ENCODE measurements at places on chromosomes 2 and 18.

DNA sequence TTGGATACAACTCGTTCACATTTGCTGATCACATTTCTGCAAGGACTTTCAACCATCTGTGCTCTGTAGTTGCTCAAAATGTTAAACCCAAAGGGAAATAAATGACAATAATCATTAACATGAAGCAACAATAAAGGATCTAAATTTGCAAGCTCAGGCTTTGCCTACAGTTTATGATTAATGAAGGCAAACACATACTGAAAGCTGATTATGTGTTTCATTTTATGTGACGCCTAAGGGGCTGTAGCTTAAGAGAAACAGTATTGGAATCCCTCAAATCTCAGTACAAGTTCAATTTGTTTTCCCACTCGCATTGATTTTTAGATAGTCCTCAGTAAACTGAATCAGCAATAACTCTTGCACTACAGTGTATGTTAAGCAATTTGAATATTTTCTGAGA, 160.3 kb upstream of the FSIP2 start:
- no peaks in the 10 kb centered on the region for H3K36me3 ChIP-seq
- no peak overlapping the region for H3K27ac ChIP-seq
- no peaks in the 10 kb centered on the region for H3K4me1 ChIP-seq

DNA sequence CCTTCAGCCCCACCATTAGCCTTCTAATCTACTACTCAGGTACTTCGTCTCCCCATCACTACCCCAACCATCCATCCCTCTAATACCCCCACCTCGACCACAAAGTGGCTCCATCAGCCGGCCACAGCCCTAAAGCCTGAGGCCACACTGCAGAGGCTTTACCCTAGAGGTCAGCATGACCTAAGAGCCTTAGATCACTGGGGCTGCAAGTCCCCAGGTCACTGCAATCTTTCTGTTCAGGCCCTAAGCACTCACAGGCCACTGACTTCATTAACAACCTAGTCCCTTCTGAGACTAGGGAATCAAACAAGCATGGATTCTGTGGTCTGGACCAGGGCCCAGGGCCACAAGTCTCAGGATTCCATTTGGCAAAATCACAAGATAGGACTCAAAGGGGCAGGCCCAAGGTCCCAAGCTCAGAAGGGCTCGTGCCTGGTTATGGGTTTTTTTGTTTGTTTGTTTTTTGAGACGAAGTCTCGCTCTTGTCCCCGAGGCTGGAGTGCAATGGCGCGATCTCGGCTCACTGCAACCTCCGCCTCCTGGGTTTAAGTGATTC, 37.0 kb upstream of the PKDCC start:
- DNase-seq = no peak
- H3K4me1 ChIP-seq = peaks cover 39% of the 10 kb centered on the region
- no peaks in the 10 kb centered on the region for H3K36me3 ChIP-seq
- H3K27me3 ChIP-seq = peaks cover 26% of the 10 kb centered on the region

DNA sequence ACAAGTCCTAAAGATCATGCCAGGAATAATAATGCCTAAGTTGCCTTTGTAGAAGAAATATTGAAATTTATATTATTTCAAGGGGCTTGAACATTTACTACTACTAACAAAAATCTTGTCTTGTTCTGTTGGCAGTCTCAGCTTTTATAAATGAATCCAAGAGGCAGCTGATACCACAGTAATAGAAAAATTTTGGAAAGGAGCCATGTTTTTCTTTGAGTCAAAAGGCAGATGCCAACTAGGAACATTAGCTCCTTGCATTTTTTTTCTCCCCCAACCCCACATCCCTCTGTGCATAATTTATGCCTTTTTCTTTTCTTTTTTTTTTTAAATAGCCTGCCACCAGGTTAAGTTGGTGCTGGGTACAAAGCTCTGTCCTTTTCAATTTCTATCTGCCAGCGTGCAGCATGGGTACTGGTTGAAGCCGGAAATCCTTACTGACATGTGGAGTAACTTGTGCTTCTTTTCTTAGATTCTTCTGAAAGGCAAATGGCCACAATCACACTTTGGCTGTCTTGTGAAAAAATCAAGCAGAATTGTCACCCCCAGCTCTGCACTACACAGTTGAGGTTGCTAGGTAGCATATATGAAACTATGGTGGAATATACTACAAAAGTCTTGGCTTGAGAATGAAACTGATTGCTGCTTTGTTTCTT, 98.8 kb downstream of the RHBDD1 start:
- no peak overlapping the region for H3K4me3 ChIP-seq
- peaks cover 11% of the 10 kb centered on the region for H3K4me1 ChIP-seq
- H3K27me3 ChIP-seq = no peaks in the 10 kb centered on the region
- DNase-seq = no peak

DNA sequence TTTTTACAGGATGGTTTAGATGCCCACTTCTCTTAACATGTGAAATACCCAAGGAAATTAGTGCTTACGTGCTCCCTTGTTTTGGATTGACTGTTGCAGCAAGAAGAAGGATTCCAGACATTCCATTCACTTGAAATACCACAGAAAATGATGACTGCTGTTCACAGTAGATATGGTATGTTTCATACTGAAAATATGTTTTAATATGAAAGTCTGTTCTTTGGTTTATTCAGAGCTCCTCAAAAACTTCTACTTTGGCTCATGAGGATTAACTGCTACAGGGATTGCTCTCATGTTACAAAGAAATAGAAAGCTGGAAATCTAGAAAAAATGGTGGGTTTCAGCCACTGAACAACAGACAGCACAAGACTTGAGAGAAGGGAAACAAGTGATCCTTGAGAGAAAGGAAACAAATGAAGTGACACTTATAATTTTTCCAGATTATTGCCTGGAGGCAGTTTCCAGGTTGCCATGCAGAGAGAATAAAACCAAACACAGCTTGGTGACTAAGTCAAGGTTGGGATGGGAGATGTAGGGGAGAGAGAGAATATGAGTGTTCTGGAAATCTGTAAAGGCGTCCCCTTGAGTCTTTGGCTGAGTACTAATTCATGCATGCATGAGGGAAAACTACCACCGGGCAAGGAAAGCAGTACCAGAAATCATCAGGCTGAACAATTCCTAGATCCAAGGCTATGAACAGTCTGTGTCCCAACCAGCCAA, 348.1 kb downstream of the CLIP4 start:
- H3K27ac ChIP-seq = no peak overlapping the region
- H3K27me3 ChIP-seq = peaks cover 44% of the 10 kb centered on the region
- no peak overlapping the region for H3K4me3 ChIP-seq
- no peaks in the 10 kb centered on the region for H3K4me1 ChIP-seq
- no peaks in the 10 kb centered on the region for H3K36me3 ChIP-seq
- no peak for DNase-seq

DNA sequence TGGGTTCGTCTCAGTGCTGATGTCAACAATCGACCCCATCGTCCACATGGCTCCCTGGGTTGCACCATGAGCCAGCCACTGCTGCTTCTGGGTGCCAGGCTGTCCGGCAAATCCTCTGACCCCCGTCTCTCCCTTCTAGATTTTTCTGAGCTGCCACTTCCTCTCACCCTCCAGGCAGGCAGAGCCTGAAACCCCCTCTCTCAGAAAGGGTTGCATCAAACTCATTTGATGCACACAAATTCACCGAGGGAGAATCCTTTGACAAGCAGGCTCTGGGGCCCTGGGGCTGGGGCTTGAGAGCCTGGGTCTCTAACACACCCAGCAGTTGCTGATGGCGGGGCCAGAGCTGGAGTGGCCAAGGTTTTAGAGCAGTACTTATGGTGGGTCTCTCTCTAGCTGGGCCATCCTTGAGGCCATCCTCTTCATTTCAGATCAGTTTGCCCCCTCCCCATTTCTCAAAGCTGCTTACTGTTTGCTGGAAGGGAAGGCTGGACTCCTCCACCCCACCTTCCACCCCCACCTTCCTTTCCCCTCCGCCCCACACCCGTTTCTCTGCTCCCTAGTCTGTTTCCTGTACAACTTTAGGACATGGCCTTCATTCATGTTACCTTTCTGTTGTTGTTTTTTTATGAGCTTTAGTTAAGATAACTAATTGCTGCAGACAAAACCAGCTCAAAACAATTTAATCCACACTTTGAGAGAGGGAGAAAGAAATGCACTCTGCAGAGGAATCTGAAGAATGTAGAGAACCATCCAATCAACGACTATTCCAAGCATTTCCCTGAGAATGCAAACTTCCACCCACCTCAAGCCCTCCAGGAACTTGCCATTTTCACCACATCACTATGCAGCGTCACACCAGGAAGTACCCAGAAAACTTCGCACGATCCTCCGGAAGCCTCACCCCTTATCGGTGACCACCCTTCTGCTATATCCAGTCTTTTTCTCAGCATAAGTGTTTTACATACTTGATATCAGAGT, 69.5 kb downstream of the ARL4C start:
- no peak for DNase-seq
- peak overlapping the region; percentile 99 for H3K27ac ChIP-seq
- H3K4me3 ChIP-seq = peak overlapping the region; percentile 70
- H3K27me3 ChIP-seq = no peaks in the 10 kb centered on the region

GRCh38 chr18:79380816-79381806, 14.6 kb upstream of the NFATC1 start:
- no peak overlapping the region for H3K4me3 ChIP-seq
- no peak overlapping the region for H3K27ac ChIP-seq
- H3K36me3 ChIP-seq = peaks cover 8% of the 10 kb centered on the region
- H3K27me3 ChIP-seq = no peaks in the 10 kb centered on the region
- H3K4me1 ChIP-seq = peaks cover 11% of the 10 kb centered on the region

DNA sequence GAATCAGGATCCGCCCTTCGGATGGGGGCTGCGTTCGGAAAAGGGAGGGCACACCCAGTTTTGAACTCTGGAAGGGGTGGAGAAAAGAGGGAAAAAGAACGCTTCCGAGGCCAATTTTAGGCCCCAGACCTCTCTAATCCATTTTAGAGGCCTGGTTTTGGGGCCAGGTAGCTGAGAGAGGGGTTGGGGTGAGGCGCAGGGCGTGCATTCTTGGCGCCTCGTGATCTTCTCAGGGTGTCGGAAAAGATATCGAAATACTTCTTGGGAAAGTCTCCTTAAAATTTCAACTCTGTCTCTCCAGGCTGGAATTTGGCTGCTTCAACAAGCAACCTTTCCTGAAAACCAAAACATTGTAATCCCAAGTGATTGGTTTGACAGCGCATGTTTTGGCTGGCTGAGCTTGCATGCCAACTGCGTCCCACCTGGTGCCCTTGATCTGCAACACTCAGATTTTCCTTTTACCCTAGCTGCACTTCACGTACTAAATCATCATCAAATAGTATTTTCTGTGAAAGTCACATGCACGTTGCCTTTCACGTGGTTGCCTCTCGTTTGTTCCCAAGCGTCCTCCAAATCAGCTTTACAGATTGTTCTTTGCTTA, 864 bp upstream of the XPO1 start:
- DNase-seq = no peak
- H3K36me3 ChIP-seq = peaks cover 30% of the 10 kb centered on the region
- H3K4me3 ChIP-seq = peak overlapping the region; percentile 92
- H3K27ac ChIP-seq = peak overlapping the region; percentile 98
- H3K27me3 ChIP-seq = no peaks in the 10 kb centered on the region

- H3K4me1 ChIP-seq = no peaks in the 10 kb centered on the region
- no peak for DNase-seq
- no peaks in the 10 kb centered on the region for H3K27me3 ChIP-seq
- H3K27ac ChIP-seq = no peak overlapping the region
- H3K36me3 ChIP-seq = no peaks in the 10 kb centered on the region
Observed at GRCh38 chr2:165164201-165164600, 39.6 kb downstream of the SCN3A start.

GRCh38 chr18:8948011-8948410, 154.5 kb upstream of the NDUFV2 start:
- peaks cover 2% of the 10 kb centered on the region for H3K36me3 ChIP-seq
- H3K4me1 ChIP-seq = peaks cover 8% of the 10 kb centered on the region
- peaks cover 32% of the 10 kb centered on the region for H3K27me3 ChIP-seq
- H3K27ac ChIP-seq = no peak overlapping the region
- no peak for DNase-seq
- no peak overlapping the region for H3K4me3 ChIP-seq

- H3K36me3 ChIP-seq = no peaks in the 10 kb centered on the region
- no peaks in the 10 kb centered on the region for H3K27me3 ChIP-seq
- DNase-seq = no peak
Observed at GRCh38 chr2:30323499-30323898, 92.2 kb downstream of the LBH start.

DNA sequence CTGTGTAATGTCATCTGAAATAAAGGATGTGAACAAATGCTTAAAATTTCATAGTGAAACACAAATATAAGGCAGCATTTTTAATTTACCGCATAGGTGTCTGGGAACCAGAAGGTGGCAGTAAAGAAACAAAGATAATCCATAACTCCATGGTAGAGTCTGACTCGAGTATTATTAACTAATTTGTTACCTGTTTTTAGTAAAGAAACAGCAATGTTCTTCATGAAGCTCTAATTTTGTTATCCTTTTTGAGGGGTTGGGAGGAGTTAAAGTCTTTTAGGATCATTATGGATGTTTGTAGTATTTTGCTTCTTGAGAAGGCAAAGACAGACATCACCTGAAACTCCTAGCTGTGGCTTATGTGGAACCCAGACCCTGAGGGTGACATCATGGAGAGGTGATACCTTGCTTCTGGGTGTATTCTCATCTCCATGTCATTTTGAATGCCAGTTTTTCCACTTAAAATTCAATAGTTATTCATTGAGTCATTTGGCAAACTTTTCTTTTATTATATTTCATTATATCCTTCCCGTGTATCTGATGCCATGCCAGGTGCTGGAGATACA, 286.2 kb upstream of the EPAS1 start:
- H3K27me3 ChIP-seq = no peaks in the 10 kb centered on the region
- no peak overlapping the region for H3K27ac ChIP-seq
- H3K4me1 ChIP-seq = no peaks in the 10 kb centered on the region
- no peak overlapping the region for H3K4me3 ChIP-seq
- DNase-seq = no peak

DNA sequence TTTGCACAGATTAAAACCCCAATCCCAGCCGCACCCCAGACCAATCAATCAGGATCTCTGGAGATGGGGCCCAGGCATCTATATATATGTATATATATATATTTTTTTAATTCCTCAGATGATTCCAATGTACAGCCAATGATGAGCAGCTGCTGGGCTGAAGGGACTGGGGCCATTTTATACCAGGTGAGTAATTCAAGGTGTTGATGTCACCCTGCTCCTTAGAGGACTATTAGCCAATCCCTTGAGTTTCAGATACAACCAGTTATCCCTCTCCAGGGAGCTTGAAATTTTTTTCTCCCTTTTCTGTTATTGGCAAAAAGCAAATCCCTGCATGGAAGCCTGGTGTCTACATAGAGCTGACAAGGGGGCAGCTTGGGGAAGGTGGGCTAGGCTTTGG, 59.8 kb downstream of the MCFD2 start:
- no peak overlapping the region for H3K27ac ChIP-seq
- DNase-seq = no peak
- H3K4me1 ChIP-seq = no peaks in the 10 kb centered on the region

- H3K27ac ChIP-seq = no peak overlapping the region
- no peak for DNase-seq
- H3K27me3 ChIP-seq = no peaks in the 10 kb centered on the region
- H3K36me3 ChIP-seq = no peaks in the 10 kb centered on the region
Observed at GRCh38 chr2:4718777-4719176, 973.4 kb upstream of the SOX11 start.

GRCh38 chr18:13457327-13457726, 238.8 kb downstream of the LDLRAD4 start:
- peak overlapping the region; percentile 46 for H3K27ac ChIP-seq
- H3K27me3 ChIP-seq = no peaks in the 10 kb centered on the region
- DNase-seq = no peak
- H3K4me1 ChIP-seq = peaks cover 39% of the 10 kb centered on the region

GRCh38 chr2:233061591-233062450, 1.7 kb downstream of the INPP5D start:
- DNase-seq = no peak
- peak overlapping the region; percentile 98 for H3K4me3 ChIP-seq
- H3K4me1 ChIP-seq = peaks cover 57% of the 10 kb centered on the region
- peaks cover 47% of the 10 kb centered on the region for H3K36me3 ChIP-seq

All from central memory CD8-positive, alpha-beta T cell (primary cell).